Ureter (tissue), 1 donor: ENCODE measurements at places on chromosomes 2 and 18. TPM values are rescaled to one million over a fixed set of nuclear protein-coding genes. Genes with fewer than 3 reads are reported as not detected.

Gene GREB1
- 5.1 TPM for total RNA-seq

- DNase-seq: no peak
Observed at GRCh38 chr2:238803996-238804870, 43.7 kb upstream of the TWIST2 start.

DNA sequence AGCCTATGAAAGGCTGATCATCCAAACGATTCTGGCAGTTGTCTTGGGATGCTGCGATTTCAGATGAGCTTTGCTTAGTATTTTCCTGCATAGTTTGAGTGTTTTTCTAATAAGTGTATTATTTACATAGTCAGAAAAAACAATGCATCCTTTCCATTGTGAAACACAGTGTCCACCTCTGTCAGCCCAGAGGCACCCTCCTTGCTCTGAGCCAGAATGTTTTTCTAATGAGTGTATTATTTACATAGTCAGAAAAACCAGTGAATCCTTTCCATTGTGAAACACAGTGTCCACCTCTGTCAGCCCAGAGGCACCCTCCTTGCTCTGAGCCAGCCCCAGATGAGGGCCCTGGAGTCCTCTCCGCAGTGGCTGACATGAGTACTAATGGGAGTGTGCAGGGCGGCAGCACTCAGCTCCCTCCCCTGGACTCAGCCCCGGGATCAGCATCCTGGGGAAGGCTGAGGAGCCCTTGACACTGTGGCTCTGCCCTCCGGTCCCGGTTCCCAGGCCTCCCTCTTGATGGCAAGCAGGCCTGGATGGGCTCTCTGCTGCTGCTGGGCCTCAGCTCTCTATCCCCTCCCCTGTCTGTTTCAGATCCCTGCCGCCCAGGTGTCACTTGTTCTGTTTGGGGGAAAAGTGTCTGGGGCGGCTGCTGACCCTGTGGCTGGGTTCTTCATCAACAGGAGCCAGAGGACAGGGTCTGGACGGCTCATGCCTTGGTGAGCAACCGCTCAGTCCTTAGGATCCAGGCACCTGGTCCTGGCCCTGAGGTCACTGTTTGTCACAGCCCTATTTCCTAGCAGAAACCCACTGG lies 5.9 kb downstream of the MFSD2B start:
- no peak for DNase-seq

- DNase-seq: no peak
Observed at GRCh38 chr2:233824373-233824772, 30.0 kb downstream of the HJURP start.

DNA sequence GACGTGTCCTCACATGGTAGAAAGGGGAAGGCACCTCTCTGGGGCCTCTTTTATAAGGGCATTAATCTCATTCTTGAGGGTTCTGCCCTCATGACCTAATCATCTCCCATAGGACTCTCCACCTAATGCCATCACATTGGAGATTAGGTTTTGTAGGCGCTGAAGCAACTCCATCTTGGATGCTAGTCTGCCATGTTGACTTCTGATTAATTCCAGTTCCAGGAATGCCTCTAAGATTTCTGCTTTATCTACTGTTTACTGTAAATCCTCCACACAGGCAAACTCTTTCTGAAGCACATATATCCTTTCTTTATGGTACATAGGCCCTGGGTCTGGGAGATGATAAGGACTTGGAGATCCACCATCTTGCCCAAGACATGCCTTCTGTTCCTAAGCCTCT lies 49.3 kb upstream of the YWHAQ start:
- DNase-seq: no peak

DNA sequence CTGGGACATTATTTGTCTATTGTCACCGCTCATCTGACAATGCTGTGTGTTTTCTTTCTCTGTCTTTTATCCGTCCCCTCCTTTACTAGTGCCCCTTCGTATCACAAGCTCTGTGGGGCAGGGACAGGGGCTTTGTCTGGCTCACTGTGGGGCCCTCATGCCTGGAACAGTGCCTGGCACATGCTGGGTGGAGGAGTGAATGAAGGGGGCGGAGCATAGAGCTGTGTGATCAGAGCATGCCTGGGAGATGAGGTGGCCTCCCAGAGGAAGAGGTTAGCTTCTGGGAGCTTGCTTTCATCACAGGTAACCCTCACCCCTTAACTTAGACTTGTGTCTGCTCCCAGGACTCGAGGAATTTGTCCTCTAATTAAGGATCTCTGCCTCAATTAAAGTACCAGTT lies 16.4 kb downstream of the MTCL1 start:
- DNase-seq: peak; percentile 28

GRCh38 chr18:49949951-49950395 lies 136.6 kb upstream of the ACAA2 start:
- no peak for DNase-seq

GRCh38 chr2:229445501-229446211 lies 174.6 kb upstream of the PID1 start:
- DNase-seq: no peak

DNA sequence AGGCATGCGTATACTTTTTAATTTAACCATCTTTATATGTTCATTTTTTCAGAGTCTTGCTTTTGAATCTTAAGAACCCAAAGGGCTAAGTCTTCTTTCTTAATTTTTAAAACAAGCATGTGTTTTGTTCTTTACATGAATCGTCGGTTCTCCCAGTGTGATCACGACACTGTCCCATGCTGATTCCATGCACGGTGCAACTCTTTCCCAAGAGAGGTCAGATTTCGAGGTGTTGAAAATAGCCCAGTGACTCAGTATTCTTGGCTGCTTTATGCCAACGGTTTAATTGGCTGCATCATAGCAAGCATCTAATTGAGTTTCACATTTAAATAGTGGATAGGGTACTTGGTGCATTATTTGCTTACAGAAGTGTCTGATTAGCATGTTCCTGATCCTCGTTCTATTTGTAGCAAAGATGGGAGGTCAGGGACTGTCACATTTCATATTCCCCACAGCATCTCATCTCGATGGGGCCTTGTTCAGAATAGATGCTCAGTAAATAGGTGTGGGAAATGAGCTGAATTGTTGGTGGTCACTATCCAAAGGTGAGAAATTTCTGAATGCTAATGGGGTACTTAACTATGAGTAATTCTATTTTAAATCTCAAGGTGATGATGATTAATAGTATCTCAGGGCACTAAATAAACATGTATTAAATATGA lies 2.8 kb downstream of the NPAS2 start:
- no peak for DNase-seq
